ENCODE measurements at places on chromosomes 3 and 15.
A peak's percentile ranks its signal among the peaks of the same experiment; 100 is the strongest.

- no peak for DNase-seq
These were observed 11.7 kb upstream of the P3H2 start for GRCh38 chr3:190132371-190132770.

DNA sequence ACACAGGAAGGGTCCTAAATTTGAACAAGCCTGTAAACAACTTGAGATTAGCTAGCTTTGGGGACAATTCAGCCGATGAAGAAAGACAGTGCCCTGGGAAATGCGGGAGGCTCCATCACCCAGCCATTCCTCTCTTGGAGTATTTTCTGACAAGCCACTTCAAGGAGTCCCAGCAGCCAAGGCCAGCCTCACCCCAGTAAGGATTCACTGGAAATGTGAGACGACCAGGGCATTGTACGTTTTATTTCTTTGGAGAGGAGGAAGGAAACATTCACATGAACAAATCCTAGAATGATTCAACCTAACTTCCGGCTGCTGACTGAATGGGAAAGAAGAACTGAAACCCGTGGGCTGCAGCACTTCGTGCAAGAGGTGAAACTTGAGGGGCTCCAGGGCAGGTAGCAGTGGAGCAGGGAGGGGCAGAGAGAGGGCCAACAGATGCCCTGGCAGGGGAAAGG, 116.4 kb upstream of the ARHGEF3 start:
- DNase-seq: peak; percentile 38

DNA sequence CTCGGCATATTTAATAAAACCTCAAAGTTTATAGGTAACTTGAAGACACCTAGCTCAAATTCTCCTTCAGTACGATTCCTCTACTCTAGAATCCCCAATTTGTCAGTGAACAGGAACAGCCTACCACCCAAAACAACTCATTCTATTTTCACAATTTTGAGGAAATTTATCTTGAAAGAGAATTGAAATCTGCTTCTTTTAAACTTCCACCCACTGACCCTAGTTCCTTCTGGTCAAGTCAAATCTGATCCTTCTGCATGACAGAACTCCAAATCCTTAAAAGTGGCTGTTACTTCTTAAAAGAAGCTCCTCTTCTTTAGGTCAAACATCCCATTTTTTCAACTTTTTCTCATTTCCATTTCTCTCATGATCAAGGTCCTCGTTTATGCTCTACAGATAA, 4.4 kb downstream of the GABPB1 start:
- no peak for DNase-seq

GRCh38 chr15:62782896-62783295, 259.7 kb upstream of the TPM1 start:
- no peak for DNase-seq

- DNase-seq: no peak
These were observed 57.2 kb downstream of the NIPA2 start for GRCh38 chr15:22895465-22896190.

GRCh38 chr15:25909806-25910205, 46.7 kb upstream of the ATP10A start:
- DNase-seq: no peak

GRCh38 chr3:39781025-39781424, 28.4 kb upstream of the MYRIP start:
- DNase-seq: no peak

GRCh38 chr3:150132101-150132749, 161.5 kb upstream of the PFN2 start:
- no peak for DNase-seq

Data from CD4-positive, alpha-beta T cell treated with Interleukin-4 for 1 hour (primary cell).